ENCODE measurements at places on chromosomes 3 and 15. TPM values are rescaled to one million over a fixed set of nuclear protein-coding genes. Genes with fewer than 3 reads are reported as not detected.

The CCDC191 gene
- 0.77 TPM for total RNA-seq

The CCDC32 gene
- total RNA-seq: 24.1 TPM

The PRICKLE2 gene
- total RNA-seq: 8.7 TPM

The DNAJC13 gene
- 31.0 TPM for total RNA-seq

The GOLGA6L4 gene
- 1.1 TPM for total RNA-seq

The STAC gene
- total RNA-seq: 0.30 TPM

The ECE2 gene
- not detected for total RNA-seq

The CCRL2 gene
- 1.5 TPM for total RNA-seq

The SH2D7 gene
- total RNA-seq: not detected

The SERINC4 gene
- 0.44 TPM for total RNA-seq

The TMEM266 gene
- total RNA-seq: not detected

The GOLGA6D gene
- not detected for total RNA-seq

The RAB27A gene
- 5.8 TPM for total RNA-seq

The CCR5 gene
- 0.22 TPM for total RNA-seq

The ZNF621 gene
- total RNA-seq: 10.2 TPM

The TYRO3 gene
- 3.3 TPM for total RNA-seq

The C2CD4A gene
- not detected for total RNA-seq

The FBN1 gene
- 45.5 TPM for total RNA-seq

The PRTG gene
- 0.69 TPM for total RNA-seq

The TGM4 gene
- not detected for total RNA-seq

The PFKFB4 gene
- total RNA-seq: 1.5 TPM

The CLDN16 gene
- not detected for total RNA-seq

The THRB gene
- total RNA-seq: 32.8 TPM

The ZXDC gene
- 15.6 TPM for total RNA-seq

The RNF111 gene
- 20.3 TPM for total RNA-seq

The APOD gene
- total RNA-seq: 92.5 TPM

The MKRN3 gene
- total RNA-seq: 0.63 TPM

The KIF23 gene
- 0.38 TPM for total RNA-seq

The PGBD4 gene
- total RNA-seq: 2.0 TPM

The CCR1 gene
- 2.0 TPM for total RNA-seq

The EHHADH gene
- total RNA-seq: 20.1 TPM

The NEDD4 gene
- 8.1 TPM for total RNA-seq

The GRAMD2A gene
- not detected for total RNA-seq

The SLC9C1 gene
- total RNA-seq: 1.3 TPM

The SMAD6 gene
- 20.3 TPM for total RNA-seq

The C3orf18 gene
- 57.2 TPM for total RNA-seq
